Chondrocyte (in vitro differentiated cells): ENCODE measurements at places on chromosomes 3 and 15. TPM values are rescaled to one million over a fixed set of nuclear protein-coding genes. Genes with fewer than 3 reads are reported as not detected.

Gene VIPR1
- 5.8 to 17.0 TPM (median 6.1 TPM) in 3 replicates for total RNA-seq

Gene DZIP3
- 8.5 to 11.0 TPM (median 9.5 TPM) in 3 replicates for total RNA-seq

DNA sequence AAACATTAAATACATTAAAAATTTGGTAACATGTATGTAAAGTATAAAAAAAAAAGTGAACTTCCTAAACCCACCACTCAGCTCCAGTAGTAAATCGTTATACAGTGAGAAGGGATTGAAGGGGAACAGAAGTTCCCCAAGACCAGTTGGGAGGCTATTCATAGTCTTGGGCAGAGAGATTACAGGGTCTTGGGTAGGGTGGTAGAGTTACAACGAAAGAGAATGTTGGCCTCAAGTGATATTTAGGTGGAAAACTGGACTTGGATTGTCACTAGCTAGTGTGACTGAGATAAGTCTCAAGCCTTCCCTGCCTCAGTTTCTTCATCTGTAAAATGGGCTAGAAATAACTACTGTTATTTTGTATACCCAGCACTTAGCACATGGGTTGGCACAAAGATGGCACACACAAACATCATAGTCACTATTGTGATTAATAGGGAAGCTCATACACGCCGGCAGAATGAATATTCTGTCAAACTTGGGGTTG, 431 bp upstream of the YEATS2 start:
- H3K27me3 ChIP-seq, result no peaks in the 10 kb centered on the region
- H3K4me3 ChIP-seq, result peak overlapping the region; percentile 62
- peak overlapping the region; percentile 45 for H3K27ac ChIP-seq
- no peak for DNase-seq
- peaks cover 45% of the 10 kb centered on the region for H3K4me1 ChIP-seq

- H3K27me3 ChIP-seq, result no peaks in the 10 kb centered on the region
- H3K36me3 ChIP-seq, result peaks cover 15% of the 10 kb centered on the region
- H3K4me1 ChIP-seq, result peaks cover 30% of the 10 kb centered on the region
- H3K27ac ChIP-seq, result no peak overlapping the region
- no peak for DNase-seq
Observed at GRCh38 chr3:141422961-141423582, 54.8 kb downstream of the ZBTB38 start.

DNA sequence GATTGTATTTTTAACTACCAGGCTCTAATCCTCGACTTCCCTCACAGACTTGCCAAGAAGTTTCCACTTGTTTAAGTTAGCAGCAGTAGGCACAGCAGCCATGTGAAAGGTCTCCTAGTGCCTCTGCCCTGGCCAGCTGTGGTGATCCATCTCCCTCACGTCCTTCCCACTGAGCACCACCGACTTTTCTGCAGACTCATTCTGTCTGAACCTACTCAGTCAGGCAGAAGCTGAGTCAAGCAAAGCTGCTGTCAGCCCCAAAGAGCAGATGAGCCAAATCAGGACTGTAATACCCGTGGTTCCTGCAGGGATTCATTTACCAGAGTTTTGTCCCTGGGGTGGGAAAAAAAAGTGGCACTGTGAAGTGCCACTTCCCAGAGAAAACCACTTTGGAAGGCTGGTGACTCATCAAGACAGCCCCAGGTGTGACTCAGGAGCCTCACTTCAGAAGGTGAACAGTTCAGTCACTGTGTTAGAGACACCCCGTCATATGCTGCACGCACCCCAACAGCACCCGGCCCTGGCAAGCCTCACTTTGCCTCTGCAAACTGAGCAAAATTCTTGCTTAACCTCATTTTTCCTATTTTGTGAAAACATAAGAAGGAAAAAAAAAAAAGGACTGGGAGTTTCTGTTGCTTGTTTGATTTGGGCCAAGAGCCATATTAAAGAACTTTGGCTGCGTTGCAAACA, 76.0 kb downstream of the WWTR1 start:
- peak overlapping the region; percentile 96 for H3K27ac ChIP-seq
- H3K4me1 ChIP-seq, result peaks cover 86% of the 10 kb centered on the region
- no peak for DNase-seq
- no peaks in the 10 kb centered on the region for H3K36me3 ChIP-seq
- H3K4me3 ChIP-seq, result peak overlapping the region; percentile 31

DNA sequence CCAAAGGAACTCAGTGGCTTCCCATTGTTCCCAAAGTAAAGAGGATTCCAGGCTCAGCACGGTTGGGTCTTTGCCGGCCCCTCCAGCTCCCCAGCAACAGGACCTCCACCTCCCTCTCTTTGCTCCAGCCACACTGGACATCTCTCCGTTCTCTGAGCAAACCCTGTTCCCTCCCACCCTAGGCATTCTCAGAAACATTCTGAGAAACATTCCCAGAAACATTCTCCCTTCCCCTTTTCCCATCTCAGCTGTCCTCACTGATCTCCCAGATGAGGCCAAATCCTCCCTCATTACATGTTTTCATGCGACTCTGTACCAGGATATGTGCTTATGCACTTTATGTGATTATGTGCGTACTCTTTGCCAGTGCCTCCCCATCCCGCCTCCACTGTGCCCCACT, 14.1 kb downstream of the CCDC33 start:
- H3K27ac ChIP-seq, result peak overlapping the region; percentile 5
- no peak overlapping the region for H3K4me3 ChIP-seq
- H3K27me3 ChIP-seq, result peaks cover 4% of the 10 kb centered on the region
- peaks cover 30% of the 10 kb centered on the region for H3K4me1 ChIP-seq

- no peaks in the 10 kb centered on the region for H3K36me3 ChIP-seq
- H3K4me3 ChIP-seq, result no peak overlapping the region
- DNase-seq, result no peak
- H3K27me3 ChIP-seq, result no peaks in the 10 kb centered on the region
- no peak overlapping the region for H3K27ac ChIP-seq
Observed at GRCh38 chr3:46561951-46562350, 4.2 kb downstream of the LRRC2 start.

- H3K4me1 ChIP-seq, result peaks cover 4% of the 10 kb centered on the region
Observed at GRCh38 chr3:170941551-170941950, 33.1 kb upstream of the EIF5A2 start.

DNA sequence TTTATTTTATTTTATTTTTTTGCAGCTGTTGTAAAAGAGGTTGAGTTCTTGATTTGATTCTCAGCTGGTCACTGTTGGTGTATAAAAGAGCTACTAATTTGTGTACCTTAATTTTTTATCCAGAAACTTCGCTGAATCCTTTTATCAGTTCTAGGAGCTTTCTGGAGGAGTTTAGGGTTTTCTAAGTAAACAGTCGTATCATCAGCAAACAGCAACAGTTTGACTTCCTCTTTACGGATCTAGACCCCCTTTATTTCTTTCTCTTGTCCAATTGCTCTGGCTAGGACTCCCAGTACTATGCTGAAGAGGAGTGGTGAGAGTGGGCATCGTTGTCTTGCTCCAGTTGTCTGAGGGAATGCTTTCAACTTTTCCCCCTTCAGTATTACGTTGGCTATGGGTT, 165.8 kb upstream of the KCNMB2 start:
- H3K27ac ChIP-seq, result no peak overlapping the region
- H3K4me3 ChIP-seq, result no peak overlapping the region
- no peaks in the 10 kb centered on the region for H3K27me3 ChIP-seq
- peaks cover 20% of the 10 kb centered on the region for H3K4me1 ChIP-seq
- peaks cover 7% of the 10 kb centered on the region for H3K36me3 ChIP-seq
- DNase-seq, result no peak

DNA sequence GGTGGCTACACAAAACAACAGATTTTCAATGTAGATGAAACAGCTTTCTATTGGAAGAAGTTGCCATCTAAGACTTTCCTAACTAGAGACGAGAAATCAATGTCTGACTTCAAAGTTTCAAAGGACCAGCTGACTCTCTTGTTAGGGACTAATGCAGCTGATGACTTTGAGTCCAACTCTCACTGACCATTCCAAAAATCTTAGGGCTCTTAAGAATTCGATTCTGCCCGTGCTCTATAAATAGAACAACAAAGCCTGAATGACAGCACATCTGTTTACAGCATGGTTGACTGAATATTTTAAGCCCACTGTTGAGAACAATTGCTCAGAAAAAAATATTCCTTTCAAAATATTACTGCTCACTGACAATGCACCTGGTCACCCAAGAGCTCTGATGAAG, 202.4 kb upstream of the PRICKLE2 start:
- no peaks in the 10 kb centered on the region for H3K27me3 ChIP-seq
- H3K4me3 ChIP-seq, result no peak overlapping the region
- no peak for DNase-seq
